ENCODE measurements at places on chromosomes 12 and 14. TPM values are rescaled to one million over a fixed set of nuclear protein-coding genes. Genes with fewer than 3 reads are reported as not detected.

DNA sequence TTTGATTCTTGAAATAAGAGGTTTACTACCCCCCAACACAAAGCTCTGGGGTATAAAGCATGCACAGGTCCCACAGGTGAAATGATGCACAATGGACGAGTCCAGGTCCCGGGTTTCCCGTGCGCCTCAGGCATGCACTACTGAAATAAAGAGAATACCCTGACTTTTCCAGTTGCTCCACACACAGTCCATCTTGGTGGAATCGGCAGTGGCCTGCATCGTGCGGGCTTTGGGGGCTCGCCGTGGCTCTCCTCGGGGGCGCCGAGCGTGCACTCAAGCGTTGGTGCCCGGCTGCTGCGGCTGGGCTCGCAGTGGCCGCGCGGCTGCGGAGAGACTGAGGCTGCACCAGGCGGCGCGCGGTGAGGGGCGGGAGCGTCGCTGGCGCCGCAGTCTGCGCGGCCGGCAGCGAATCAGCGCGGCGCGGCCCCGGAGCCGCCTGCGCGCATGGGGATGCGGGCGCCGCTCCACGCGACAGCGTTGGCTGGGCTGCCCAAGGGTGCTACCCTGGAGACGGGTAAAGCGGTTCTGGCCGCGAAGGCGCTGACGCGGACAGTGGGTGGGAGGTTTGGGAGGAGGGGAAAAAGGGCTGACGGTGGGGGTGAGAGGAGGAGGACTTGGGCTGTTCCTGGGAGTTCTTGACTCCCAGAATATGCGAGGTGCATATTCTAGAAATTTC lies 53.8 kb upstream of the CCDC175 start:
- DNase-seq = peak; percentile 13

DNA sequence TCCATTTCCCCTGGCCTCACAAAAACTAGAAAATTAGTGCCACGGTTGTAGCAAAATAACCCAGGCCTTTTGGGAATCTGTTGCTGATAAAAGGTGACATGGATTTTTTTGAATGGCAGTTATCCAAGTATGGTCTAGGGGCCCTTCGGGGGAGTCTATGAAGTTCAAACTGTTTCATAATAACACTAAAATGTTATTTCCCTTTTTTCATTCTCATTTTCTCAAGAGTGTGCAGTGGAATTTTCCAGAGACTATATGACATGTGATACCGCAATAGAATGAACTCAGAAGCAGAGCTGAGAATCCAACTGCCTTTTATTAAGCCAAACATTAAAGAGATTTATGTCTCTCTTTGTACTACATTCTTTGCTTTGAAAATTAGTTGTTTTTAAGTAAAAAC lies 26.9 kb downstream of the GSTZ1 start:
- DNase-seq = peak; percentile 15

DNA sequence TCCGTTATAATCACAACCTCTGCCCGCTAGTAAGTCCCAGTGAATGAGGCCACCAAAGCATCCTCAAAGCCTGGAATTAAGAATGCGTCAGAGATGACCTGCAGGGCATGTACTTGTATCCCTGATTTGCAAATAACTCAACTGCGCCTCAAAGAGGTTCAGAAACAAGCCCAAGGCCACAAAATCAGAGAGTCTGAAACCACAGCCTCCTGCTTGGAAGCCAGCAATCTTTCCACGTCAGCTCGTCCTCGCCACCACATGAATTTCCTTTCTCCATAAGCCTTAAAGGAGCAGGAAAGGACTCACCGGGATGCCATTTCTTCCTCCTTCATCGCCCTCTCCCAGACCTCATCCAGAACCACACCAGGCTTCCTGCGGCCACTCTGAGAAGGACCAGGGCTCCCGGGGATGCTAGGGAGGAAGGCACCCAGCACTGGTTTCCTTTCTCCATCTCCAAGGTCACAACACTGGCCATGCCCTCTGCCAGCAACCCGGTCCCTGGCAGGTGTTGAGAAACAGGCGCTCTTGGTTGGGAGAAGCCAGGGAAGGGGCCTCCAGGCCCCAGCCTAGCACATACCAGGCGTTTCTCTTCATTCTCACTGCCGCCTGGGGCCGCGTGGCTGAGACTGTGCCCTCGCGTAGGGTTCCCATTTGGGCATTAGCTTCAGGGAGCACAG lies 191.2 kb upstream of the DIO3 start:
- DNase-seq = no peak

GRCh38 chr14:34404416-34404815 lies 57.6 kb downstream of the SPTSSA start:
- DNase-seq = no peak

DNA sequence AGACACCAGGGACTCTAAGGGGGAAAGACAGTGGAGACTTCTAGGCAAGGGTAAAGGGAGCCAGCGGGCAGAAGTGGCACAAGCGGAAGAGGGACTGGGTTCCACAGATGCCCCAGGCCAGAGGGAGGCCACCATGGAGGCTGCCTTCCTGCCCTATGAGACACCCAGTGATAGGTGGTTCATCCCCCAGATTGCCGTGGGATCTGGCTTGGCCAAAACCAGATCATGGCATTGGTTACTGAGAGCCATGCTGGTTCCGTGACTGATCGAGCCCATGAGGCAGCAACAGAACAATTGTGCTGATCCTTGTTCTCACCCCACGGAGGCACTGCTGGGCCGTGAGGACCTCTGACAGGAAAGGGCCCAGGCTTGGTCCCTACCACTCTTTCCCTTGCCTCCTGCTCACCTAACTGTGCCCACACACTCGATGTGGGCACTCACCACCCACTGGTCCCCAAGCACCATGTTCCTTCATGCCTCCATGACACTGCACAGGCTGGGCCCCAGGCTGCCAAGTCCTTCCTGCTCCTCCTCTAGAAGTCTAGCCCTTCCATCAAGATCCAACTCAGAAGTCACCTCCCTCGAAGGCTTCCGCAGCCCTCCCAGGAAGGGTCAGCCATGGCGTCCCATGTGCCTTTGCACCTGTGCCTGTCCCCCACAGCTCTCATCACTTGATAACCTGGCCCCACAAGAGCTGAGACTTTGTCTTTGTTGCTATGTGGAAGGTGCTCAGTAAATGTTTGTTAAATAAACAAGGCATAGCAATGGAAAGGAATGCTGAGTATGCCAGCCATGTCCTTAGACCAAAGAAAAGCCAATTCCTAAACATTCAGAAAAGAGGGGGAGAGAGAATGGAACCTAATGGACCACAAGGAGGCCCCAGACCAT lies 7.3 kb downstream of the KRT79 start:
- no peak for DNase-seq

DNA sequence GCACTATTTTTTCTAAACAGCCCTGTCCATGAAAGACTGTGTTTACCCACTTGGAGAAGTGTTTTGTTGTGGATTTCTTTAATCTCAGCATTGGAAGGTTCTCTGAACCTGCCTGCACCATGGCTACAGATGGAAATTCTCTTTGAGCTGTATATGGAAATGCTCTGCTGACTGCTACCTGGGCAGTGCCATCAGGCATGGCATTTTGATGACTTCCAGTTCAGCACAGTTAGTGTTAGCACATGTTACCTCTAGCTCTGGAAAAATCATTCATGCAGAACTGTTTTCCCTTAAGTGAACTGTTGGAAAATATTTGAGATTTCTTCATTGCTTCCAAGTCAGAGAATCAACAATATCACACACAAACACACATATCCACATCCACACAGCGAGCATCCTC lies 52.6 kb upstream of the RIC8B start:
- DNase-seq = no peak

DNA sequence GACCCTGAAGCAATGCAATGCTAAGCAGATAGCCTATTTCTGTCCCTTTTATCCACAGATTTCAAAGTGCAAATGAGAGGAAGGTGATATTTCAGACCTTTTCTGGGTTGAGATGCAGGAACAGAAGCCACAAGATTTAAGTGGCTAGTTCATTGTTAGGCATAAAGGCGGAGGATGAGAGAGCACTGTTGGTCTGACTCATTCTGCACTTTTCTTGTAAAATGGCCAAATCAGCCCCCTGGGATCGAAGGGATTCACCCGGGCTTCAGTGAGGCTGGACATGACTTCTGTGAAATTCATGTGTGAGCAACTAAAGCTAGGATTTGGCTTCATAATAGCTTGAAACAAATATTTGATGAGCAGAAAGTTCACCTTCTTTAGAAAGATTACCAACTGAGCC lies 101.9 kb upstream of the OVCH1 start:
- DNase-seq = no peak

- no peak for DNase-seq
Measured at GRCh38 chr12:105948331-105948730, 190.4 kb downstream of the NUAK1 start.

DNA sequence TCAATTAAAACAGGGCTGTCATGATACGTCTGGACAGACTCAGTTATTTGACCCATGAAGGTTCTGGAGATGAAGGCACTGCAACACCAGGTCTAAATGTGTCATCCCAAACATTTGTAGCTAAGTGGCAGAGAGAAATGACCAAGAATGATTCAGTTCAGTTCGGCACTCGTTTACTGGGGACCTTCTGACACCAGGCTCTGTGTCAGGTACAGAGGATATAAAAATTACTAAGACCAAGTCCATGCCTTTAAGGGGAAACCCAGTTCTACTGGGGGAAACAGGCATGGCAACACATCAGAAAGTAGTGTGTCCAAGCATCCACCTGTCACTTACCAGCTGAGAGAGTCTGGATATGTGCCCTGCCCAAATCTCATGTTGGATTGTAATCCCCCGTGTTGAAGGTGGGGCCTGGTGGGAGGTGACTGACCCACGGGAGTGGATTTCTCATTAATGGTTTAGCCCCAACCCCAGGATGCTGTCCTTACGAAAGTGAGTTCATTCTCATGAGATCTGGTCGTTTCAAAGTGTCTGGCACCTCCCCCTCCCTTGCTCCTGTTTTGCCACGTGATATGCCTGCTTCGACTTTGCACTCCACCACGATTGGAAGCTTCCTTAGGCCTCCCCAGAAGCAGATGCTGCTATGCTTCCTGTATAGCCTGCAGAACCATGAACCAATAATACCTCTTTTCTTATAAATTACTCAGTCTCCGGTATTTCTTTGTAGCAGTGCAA lies 41.9 kb upstream of the BCL2L14 start:
- no peak for DNase-seq

DNA sequence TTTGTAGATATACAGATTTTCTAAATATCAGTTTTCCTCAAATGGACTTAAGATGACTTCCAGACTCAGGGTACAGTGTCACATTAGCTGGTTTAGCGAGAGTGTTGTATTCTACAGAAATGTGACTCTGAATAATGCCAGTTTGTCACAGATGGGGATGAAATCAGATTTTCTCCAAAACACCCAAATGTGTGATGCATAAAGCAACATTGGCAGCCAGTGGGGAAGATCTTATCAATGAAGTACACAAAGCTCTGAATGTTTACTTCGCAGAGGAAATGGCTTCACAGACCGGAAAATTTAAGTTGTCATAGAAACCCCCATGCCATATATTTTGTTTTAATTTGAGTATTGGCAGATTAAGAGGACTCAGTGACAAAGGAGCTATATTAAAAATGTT lies 29.9 kb downstream of the ANO4 start:
- DNase-seq = no peak

GRCh38 chr12:66359300-66359699 lies 57.0 kb downstream of the HELB start:
- DNase-seq = no peak

- DNase-seq = no peak
Measured at GRCh38 chr12:9701380-9702154, 31.3 kb downstream of the CLECL1 start.

DNA sequence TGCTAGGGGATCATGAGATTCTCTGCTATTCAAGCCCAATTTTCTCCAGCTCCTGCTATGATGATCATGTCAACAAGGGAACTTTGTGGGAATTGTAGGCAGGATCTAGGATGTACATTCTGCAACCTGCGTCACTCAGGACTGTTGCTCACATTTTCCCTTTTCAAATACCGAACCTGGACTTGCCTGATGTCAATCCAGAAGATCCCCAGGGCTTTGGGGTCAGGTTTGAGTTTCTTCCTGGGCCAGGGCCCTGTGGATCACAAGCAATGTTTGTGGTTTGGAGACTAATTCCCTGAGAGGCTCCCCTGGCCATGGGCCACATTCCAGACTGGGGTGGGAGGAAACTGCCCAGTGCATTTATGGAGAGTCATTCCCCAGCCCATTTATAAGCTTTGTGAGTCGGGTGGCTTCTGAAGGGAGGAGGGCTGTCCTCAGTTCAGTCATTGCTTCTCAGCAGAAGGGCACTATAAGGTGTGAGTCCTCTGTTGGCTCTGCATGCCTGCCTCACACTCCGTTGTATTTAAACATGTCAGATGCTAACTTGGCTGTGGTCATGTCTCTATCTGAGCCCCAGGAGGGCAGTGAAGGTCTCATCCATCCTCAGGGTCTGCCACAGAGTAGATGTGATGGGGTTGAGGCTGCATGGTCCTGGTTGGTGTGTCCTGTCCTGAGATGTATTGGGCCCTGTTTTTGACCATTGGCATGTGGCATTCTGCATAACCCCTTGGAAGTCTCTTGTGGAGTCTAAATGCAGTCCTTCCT lies 6.5 kb downstream of the KRT86 start:
- no peak for DNase-seq

DNA sequence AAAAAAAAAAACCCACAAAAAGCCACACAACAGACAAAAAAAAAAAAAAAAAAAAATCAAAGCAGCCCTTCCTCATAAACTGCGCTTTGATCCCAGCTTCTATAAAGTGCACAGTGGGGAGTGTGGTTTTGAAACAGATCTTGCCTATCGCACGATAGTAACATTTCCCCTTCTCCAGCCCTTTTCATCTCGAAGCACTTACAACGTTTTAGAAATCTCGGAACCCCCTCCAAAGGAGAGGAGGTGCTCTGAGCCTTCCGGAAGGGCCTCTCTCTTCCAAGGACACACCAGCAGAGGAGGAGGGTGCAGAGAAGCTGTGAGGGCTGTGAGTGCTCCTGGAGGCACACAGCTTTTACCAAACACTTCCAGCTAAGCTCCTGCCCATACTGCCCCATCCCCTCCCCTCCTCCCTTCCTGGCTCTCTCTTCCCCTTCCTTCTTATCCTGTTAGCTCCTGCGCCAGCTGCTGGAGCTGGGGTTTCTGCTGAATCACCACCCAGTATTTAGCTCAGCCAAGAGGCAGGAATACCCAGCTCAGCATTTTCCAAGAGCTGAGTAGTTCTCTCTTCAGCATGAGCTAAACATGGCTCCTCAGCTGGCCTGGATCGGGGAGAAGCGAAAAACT lies 28.4 kb downstream of the SLC7A8 start:
- no peak for DNase-seq

DNA sequence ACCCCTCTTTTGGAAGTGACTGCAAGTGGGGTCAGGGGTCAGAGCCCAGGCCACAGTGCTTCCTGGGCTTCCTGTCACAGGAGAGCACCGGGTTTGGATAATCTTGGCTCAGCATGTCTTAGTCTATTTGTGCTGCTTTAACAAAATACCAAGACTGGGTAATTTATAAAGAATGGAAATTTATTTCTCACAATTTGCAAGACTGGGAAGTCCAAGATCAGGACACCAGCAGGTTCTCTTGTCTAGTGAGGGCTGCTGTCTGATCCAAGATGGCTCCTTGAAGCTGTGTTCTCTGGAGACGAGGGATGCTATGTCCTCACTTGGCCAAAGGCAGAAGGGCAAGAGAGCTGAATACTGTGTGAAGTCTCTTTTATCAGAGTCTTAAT lies 74.1 kb downstream of the RIN3 start:
- DNase-seq = no peak

The KRT85 gene
- polyA plus RNA-seq = not detected

The SLC39A2 gene
- polyA plus RNA-seq = 1.3 TPM

The GPR84 gene
- 0.15 TPM for polyA plus RNA-seq

The CLEC1B gene
- 0.43 TPM for polyA plus RNA-seq
